ENCODE measurements at places on chromosomes 13 and 19.

- DNase-seq: no peak
Measured at GRCh38 chr19:11296264-11296663, 304 bp downstream of the TSPAN16 start.

DNA sequence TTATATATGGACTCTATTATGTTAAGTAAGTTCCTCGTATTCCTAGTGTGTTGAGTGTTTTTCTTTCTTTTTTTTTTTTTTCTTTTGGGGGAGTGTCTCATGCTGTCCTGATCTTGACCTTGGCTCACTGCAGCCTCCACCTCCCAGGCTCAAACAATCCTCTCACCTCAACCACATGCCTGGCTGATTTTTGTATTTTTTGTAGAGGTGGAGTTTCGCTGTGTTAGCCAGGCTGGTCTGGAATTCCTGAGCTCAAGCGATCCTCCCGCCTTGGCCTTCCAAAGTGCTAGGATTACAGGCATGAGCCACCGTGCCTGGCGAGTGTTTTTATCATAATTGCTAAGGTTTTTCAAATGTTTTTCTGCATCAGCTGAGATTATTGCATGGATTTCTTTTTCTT is 10.7 kb upstream of the ZNF480 start:
- no peak for DNase-seq

DNA sequence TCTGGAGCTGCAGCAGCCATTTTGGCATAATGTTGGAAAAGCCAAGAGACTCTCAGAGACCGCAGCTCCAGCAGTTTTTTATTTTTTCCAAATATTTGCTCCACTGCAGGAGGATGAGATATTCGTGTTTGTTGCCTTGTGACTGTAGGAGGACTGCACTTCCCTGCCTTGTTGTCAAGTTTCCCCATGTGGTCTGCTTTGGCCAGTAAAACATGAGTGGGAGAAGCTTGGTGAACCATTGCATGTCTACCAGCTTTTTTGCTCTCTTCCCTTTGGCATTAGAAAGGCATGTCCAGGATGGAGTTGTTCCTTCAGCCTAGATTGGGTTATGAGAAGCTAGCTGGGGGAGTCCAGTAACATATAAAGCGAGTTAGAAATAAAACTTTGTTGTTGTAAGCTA is 47.7 kb upstream of the ALOX5AP start:
- no peak for DNase-seq

DNA sequence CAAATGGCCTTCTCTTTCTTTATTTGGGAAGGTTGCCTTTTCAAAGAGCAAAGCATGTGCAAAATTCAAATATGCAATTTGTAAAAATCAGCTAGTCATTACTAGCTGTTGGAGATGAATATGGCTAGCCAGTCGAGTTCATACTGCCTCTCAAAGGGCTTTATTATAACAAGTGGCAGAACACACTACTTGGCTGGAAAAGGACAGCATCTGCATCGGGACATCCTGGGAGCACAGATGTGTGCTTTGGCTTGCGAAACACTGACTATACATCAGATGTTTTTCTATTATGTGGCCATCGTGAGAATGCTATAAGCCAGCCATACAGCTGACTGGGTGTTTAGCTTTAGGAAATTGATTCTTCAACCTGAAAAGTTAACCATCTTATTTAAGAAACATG is 424.2 kb downstream of the KCTD12 start:
- no peak for DNase-seq

GRCh38 chr19:13189600-13189999 is 39.4 kb downstream of the IER2 start:
- DNase-seq: no peak

DNA sequence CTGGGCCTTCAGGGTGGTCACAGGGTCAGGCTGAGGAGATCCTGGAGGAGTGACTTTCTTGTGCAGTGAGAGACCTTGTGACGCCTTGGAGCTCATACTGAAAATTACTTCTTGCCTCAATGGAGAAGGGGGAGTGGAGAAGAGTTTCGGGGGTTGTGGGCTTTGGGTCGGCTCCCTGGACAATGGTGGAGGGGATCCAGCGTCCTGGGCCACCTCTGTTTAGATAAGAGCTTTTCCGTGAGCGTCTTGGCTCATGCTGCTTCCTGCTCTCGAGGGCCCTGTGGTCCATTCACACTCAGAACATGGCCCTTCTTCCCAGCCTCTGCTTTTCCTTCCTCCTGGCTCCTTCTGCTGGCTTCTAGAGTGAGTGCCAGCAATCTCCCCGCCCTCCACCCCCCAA is 81.9 kb downstream of the FLT1 start:
- DNase-seq: no peak

DNA sequence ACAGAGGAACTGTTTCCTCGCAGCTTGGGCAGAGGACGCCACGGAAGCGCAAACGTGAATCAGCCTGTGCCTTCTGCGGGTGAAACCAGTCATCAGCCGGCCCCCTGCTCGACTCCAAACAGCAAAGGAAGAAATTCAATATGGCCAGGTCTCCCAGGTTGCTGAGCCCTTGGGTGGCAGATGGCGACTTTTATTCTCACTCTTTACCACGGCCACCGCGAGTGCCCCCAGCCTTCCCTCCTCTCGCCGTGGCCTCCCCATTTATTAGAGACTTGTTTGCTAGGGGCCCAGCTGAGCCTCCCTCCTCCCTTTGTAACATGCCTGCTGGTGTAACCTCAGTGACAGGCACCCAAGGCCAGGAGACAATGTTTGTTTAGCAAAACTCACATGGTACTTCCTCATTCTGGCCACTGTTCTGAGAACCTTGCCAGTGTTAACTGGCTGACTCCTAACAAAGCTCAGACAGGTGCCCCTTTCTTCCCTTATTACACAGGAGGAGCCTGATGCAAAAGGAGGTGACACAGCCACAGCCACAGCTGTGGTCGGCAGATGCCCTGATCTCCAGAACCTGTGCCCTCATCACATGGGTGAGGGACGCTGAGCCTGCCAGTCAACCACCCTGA is 5.8 kb downstream of the RAB20 start:
- no peak for DNase-seq

DNA sequence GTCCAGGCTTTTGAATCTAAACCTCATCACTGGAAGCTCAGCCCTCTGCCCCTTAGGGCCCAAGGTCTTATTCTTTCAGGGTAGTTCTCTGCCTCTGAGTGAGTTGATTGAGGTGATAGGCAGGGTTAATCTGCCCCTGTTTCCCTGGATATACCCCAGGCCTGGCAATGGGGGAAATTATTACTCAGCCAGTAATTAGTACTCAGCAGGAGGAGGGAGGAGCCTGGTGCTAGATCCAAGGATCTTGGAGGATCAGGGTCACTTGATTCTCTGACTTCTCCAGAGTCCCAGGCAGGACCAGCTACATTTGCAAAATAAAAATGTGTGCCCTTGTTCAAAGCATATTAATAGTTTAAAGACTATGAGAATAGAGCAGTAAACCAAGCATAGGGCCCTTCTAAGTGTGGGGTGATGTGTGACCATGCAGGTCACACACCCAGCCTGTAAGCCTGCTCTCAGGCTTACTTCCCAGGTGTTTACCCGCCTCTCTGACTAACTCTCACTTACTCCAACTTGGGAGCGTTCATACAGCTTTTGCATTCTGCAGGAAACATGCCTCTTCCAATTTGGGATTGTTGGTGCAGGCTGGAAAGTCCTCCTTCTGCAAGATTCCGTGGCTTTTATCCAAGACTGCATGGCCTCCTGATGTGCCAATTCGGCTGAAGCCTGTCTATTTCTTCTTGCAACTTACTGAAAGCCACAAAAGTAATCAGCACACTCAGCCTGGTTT is 7.9 kb upstream of the STK24 start:
- DNase-seq: no peak

- DNase-seq: no peak
Measured at GRCh38 chr19:10736189-10736588, 18.3 kb downstream of the DNM2 start.

GRCh38 chr13:43154156-43154651 is 130.8 kb downstream of the DNAJC15 start:
- DNase-seq: no peak

DNA sequence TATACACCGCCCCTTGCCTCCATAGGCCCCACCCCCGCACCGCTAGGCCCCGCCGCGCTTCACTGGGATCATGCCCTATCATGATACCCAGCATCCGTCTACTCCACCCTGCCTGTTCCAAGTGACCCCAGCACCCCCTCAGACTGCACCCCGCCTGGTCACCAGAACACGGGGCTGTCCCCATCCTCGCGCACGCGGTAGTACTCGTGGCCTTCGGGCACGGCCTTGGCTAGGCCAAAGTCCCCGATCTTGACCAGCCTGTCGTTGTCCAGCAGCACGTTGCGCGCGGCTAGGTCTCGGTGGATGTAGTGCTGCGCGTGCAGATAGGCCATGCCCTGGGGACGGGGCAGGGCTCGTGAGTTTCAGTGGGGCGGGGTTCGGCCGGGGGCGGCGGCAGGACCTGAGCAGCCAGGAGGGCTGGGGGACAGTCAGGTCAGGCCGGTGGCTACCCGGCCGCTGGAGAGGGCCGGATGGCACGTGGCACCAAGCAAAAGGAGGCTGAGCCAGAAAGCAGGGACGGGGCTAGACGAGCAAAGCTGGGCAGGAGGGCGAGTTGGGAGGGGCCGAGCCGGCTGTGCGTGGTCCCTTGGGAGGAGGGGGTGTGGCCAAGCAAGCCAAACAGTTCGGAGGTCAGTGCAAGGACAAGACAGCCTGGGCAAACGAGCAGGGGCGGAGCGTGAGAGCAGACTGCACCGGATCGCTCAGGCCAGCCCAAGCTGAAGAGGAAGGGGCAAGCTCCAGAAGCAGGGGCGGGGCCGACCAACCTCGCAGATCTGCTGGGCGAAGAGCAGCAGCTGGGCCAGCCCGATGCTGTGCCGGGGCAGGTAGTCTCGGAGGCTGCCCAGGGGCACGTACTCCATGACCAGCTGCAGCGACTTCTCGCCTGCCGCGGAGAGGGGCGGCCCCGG is 13.6 kb upstream of the ICAM3 start:
- no peak for DNase-seq

DNA sequence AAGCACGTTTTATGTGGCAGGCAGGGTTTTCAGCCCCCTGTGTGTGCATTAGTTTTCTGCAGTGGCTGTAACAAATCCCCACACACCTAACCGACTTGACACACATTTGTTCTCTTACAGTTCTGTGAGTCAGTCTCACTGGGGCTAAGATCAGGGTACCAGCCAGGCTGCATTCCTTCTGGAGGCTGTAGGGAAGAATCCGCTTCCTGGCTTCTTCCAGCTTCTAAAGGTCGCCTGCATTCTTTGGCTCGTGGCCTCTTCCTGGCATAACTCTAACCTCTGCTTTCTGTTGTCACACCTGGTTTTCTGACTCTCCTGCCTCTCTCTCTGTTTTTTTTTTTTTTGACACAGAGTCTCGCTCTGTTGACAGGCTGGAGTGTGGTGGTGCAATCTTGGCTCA is 6.4 kb downstream of the ELSPBP1 start:
- DNase-seq: no peak

DNA sequence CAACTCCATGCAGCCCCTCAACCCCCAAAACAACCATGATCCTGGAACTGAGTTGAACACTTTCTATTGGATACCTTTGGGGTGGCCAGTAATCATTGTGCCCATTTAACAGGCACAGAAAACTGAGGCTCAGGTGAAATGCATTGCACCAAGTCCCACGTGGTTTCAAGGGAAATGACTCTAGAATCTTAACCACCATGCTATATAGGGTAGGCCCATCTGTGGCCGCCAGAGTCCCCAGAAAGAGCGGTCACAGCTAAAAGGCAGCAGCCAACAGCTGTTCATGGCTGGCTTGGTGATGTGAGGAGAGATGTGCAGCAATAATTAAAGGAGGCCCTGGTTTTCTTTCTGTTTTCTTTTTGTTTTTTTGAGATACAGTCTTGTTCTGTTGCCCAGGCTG is 2.6 kb downstream of the CNN1 start:
- no peak for DNase-seq

DNA sequence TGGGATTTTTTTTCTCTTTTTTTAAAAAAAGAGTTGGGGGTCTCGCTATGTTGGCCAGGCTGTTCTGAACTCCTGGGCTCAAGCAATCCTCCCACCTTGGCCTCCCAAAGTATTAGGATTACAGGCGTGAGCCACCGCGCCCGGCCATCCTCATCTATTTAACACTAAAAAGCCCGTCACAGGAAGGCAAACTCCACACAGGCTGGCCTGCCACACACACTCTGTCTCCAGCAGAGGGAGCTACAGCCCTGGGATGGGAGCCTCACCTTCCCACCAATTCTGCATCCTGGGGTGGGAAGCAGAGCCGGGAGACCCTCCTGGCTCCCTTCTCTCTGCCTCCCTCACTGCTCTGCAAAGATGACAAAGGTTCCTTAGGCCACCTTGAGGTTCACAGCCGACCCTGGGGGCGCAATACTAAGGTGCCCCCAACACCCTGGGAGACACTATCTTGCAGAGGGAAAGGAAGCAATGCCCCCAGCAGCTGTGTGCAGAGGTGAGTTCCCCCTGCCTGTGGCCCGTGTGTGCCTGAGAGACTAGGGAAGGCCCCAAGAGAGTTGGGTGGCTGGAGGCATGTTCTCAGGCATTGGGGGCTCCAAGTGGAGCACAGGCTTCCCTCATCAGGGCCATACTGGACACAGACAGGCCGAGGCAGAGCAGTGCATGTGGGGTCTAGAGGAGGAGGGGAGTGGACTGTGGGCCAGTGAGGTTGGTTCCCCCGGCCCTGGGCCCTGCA is 27.4 kb upstream of the TIMM44 start:
- no peak for DNase-seq

DNA sequence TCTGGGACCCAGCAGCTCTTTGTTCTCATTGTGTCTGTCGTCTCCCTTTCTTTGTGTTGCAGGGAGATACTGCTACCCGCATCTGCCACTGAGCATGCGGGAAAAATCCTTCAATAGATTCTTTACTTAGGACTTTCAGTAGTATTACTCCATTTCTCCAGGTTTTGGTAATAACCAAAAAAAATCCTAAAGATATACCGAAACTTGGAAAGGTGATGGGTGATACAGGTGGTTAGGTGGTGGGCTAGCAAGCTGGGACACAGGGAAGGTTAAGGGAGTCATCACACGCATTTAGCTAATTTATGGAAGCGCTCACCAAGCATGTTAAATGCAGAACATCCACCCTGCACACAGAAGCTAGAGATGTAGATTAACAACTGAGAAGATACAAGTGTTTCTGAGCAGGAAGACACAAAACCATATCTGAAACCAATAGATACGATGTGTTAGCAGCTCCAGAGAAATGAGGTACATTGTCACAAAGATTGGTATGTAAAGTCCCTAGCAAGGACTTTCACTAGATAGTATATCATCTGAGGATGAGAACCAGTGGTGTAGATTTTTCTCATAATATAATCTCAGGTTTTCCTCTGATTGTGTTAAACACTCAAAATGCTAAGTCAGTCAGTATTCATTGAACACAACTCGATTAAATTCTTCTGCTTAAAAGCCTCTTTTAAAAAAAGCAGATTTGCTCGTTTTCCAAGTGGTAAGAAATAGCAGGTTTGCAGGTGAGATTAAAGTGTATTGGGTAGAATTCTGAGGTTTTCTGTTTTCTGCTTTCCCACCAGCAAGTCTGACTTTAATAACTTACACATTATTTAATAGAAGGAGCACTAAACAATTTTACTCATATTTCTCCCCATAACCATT is 1.2 kb upstream of the SLAIN1 start:
- no peak for DNase-seq

GRCh38 chr19:3057275-3057714 is 5.0 kb downstream of the TLE5 start:
- DNase-seq: no peak

GRCh38 chr19:35773020-35773806 is 2.2 kb upstream of the ARHGAP33 start:
- no peak for DNase-seq

Measured in pulmonary artery endothelial cell (primary cell).